Nephron progenitor cell (in vitro differentiated cells): ENCODE measurements at places on chromosomes 12 and 14.

DNA sequence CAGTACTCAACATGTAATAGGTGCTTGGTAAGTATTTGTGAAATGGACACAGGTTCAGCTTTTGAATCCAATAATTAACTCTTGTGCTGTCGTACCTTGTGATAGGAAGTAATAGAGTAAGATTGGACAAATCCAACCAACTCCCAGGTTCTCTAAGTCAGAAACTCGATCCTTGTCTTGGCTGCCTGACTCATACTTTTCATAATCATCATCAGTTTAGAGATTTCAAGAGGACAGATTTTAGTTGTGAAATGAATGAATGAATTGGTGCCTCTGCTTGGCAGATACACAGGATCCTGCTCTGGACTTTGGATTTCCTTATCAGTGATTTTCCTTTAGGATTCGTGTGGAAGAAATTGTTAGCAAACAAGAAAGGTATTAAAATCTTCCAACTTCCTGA, 1145.2 kb downstream of the AACS start:
- no peak for DNase-seq

DNA sequence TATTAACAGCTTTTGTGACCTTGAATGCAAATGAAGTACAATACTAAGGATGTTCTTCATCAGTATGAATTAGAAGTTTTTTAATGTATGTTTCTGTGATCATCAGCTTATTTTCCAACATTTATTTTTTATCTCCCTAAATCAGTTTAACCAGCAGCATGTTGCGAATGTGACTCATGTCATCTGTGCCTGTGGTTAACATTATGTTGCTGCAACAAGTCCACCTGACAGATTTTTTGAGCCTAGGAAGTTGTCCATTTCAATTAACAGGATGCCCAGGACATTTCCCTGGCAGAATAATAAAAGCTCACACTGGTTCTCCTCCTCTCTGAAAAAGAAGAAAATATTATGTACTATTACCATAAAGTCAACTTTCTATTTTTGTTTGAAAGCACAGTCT, 155.5 kb downstream of the SYT1 start:
- no peak for DNase-seq

GRCh38 chr14:75156111-75156510, 20.3 kb downstream of the TMED10 start:
- no peak for DNase-seq

DNA sequence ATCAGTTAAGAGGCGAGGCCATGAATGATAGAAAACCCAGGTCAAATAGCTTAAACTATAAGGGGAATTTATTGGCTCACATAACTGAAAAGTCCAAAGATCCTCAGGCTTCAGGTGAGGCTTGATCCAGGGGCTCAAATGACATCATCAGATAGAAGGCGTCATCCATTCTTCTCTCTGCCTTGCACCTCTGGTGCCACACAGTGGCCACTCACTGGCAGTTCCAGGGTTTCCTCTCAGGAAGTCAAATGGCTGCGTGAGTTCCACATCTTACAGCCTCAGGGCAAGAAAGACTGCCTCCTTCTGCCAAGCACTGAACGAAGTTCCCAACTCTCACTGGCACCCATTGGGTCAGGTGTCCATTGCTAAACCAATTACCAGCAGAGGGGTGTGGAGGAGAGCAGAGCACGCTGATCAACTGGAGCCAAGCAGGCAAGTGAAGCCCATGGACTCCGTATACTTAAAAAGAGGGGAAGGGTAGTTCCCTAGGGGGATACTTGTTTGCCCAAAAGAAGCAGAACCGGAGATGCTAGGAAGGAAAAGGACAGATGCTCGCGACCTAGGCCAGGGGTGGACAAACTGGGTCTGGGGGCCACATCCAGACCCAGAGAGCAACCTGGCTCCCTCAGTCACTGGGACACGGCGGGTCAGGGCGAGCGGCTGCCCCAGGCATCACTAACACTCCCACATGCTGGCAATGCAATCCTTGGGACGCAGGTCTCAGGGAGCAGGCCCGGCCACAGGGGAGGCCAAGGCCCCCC, 69.3 kb downstream of the SERPINA3 start:
- DNase-seq: no peak

DNA sequence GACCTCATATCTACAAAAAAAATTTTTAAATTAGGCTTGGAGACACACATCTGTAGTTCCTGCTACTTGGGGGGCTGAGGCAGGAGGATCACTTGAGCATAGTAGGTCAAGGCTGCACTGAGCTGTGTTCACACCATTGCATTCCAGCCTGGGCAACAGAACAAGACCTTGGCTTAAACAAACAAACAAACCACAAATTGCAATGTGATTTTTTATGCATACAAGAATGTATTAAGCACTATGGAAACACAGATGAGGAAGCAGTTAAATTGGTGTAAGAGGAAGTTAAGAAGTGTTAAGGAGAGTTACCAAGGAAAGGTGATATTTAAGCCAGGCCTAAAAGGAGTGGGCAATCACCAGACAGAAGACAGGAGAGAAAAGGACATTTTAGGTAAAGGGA, 83.6 kb upstream of the HECTD1 start:
- no peak for DNase-seq

DNA sequence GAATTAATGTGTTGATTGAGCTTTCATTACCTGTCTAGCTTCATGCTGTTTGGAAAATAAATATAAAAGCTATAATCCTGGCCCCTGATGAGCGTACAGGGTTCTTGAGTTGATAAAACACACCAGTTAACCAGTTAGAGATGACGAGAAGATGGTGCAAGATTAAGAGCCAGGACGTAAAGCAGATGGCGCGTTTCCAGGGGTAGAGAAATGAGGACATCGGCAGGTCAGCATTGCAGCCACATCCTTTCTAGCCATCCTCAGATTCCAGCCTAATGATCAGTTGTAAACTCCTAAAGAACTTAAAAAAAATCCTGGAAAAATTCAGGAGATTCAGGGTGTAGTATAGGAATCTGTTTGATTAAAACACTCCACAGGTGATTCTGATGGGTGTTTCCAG, 203.7 kb downstream of the CACNA1C start:
- DNase-seq: no peak

GRCh38 chr12:51263341-51263740, 6.9 kb downstream of the SMAGP start:
- DNase-seq: no peak

- no peak for DNase-seq
Observed at GRCh38 chr12:107537464-107538119, 148.0 kb upstream of the PWP1 start.

DNA sequence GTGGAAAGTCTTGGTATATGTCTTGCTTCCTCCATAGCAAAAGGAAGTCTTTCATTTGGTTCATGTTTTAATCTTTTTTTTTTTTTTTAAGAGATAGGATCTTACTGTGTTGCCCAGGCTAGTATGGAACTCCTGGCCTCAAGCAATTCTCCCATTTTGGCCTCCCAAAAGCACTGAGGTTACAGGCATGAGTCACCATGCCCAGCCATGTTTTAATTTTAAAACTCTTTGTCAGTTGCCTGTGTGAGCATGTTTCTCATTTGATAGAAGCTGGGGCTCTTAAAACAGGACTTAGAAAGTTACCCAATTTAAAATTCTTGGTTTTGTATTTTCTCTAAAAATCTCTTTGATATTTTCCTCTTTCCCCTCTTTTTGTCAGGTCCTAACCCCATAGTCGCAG, 45.0 kb upstream of the REP15 start:
- DNase-seq: no peak

DNA sequence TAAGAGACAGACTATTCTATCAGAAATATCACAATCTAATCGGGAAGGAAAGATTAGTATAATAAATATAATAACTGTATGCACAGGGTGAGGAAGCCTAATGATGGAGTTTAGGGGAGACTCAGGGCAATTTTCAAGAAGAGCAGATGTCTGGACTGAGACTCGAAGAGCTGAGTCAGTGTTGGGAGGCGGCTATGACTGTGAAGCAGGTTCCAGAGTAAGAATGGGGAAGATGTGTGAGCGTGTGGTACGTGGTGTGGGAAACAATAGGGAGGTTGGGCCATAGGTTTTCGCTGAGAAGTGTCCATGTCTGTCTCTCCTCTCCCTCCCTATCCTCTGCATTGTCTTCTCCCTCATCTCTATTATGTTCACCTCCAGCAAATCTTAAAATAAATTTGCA, 85.6 kb downstream of the LMO3 start:
- no peak for DNase-seq

DNA sequence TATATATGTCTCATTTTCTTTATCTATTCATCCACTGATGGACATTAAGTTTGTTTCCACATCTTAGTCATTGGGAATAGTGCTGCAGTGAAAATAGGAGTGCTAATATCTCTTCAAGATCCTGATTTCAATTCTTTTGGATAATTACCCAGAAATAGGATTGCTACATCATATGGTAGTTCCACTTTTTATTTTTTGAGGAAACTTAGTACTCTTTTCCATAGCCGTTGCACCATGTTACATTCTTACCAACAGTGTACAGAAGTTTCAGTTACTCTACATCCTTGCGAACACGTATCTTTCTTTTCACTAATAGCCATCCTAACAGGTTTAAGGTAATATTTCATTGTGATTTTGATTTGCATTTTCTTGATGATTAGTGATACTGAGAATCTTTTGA, 29.8 kb downstream of the TESPA1 start:
- DNase-seq: no peak

- DNase-seq: no peak
Observed at GRCh38 chr14:77554816-77555599, 56.4 kb upstream of the ISM2 start.

- DNase-seq: no peak
Observed at GRCh38 chr14:80981156-80981555, 25.7 kb downstream of the TSHR start.

GRCh38 chr12:26696048-26696612, 136.9 kb downstream of the ITPR2 start:
- DNase-seq: no peak

DNA sequence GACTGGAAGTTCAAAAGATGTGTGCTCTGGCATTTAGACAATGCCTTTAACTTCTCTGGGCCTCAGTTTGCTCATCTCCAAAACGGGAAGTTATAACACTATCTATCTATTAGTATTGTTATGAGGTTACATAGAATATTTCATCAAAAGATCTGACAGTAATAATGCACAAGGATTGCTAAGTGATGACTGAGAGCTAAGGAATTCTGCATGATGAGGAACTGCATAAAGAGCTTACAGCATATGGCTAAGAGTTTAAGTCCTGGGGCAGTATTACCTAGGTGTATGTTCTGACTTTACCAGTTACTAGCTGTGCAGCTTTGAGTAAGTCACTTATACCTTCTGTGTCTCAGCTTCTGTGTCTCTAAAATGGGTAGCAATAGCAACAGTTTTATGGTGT, 160.1 kb upstream of the TMPO start:
- no peak for DNase-seq
